ENCODE measurements at places on chromosomes 1 and 21.

DNA sequence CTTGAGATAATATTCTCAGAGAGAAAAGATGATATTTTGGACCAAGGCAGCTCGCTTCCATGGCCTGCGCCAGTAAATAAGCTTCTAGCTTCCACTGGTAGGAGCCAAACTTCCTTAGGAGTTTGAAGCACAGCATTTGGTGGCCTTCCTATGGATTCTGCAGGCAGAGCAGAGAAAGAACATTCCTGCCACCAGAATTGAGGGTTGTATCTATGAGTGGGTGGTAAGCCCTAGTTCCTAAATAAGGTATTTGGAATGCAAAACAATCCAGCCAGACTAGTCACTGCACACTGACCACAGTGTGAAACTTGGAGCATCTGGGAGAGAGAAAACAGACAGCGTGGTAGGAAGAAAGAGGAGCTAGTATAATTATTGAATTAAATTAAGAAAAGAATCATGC, 54.1 kb upstream of the BCAR3 start:
- DNase-seq, result no peak

GRCh38 chr1:67836769-67837168, 3.5 kb upstream of the GNG12 start:
- no peak for DNase-seq

GRCh38 chr1:232624546-232625281, 5.2 kb downstream of the SIPA1L2 start:
- no peak for DNase-seq

DNA sequence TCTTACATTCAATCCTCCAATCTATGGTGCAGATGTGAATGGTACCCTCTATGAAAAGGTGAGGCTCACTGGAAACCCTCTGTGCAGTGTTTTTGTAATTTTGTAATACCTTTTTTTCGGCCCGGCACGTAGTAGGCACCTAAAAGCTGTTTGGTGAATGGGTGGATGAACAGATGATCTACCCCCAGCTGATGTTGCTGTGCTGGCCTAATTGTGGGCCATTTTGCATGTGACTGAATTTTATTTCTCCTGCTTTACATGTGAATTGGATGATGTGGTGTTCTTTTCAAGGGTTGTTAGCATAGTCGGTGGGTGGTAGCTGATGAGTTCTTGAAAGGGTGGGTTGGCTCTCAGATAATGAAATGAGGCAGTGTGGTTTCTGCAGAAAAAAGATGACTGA, 10.4 kb downstream of the KDM4A start:
- DNase-seq, result no peak

DNA sequence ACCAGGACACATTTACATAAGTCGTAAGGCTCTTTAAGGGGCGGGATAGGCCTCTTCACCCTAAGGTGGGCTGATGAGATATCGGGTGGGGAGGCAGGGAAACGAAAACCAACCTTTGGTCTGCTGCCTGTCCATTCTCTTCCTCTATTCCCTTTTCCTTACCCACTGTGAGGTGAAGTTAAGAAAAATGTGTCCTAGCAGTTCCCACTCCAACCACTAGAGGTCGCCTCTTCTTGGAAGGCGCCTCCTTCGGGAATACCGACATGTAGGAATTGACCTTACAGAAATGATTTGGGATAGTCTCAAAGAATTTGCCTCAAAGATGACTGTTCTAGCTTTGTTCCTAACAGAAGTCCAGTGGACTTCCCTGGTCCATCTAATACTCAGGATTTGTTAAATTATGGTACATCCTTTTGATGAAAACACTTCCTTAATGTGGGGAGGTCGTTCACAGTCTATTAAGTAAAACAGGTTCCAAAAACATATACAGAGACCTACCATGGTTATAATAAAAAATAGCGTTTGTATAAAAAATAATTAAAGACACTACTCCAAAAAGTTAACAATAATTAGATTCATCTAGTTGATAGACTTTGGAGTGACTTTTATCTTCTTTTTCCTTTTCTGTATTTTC, 14.1 kb downstream of the AZIN2 start:
- peak; percentile 76 for DNase-seq

- DNase-seq, result no peak
Observed at GRCh38 chr21:44427241-44428120, 27.8 kb upstream of the LRRC3 start.

GRCh38 chr1:41315871-41316270, 45.4 kb upstream of the FOXO6 start:
- DNase-seq, result no peak

GRCh38 chr1:227320476-227320875, 2.2 kb upstream of the CDC42BPA start:
- DNase-seq, result no peak

DNA sequence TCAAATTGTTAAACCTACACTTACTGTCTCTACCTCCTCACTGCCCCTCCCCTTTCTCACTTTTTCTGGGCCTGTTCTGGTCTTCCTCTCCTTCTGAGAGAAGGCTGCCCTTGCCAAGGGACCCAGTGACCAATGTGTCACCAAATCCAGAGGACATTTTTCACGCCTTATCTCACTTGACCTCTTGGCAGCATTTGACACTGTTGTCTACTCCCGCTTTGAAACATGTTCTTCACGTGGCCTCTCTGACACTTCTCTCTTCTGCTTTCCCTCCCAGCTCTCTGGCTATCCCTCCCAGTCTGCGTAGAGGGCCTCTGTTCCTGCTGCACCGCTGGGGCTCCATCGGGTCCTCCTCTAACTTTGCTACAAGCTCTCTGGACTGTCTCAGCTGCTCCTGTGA, 25.3 kb downstream of the KCNQ4 start:
- DNase-seq, result no peak

- no peak for DNase-seq
Observed at GRCh38 chr1:227894831-227895451, 52.8 kb downstream of the WNT9A start.

DNA sequence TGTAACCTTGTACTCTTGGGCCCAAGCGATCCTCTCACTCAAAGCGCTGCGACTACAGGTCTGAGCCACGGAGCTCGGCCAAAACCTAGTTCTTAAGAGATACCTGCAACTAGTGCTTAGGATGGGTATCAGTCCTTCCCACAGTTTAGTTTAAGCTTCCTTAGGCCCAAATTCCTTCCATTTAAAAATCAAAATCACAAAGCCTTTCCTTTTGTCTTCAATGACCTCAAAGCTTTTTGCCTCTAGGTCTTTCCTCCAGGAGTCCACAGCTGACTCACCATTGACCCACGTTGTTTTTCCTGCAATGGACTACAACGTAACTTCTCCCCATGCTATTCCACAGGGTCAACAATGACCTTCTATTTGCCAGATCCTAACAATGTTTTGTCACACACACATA, 64.0 kb downstream of the APP start:
- no peak for DNase-seq

Data from NCI-H446 (cell line).